Memory B cell (primary cell): ENCODE measurements at places on chromosomes 6 and 20.

DNA sequence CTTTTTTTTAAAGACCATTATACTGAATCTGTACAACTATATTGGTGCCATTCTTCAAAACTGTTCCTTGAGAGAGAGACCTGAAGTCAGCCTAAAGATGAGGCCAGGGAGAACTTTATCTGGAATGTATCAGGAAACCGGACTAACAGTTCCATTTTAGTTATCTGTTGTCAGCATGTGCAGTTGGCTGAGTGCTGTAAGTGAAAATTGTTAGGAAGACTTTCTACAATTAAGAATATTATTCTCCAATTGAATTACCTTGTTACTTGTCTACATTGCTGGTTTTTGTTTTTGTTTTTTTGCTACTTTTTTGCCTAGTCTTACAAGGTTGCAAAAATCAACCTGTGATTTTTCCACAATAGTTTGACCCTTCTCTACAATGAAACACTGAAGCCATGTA lies 7.5 kb downstream of the CEP57L1 start:
- DNase-seq: no peak

GRCh38 chr20:6940048-6940447 lies 172.6 kb downstream of the BMP2 start:
- no peak for DNase-seq

- no peak for DNase-seq
Measured at GRCh38 chr6:42177514-42178364, 4.6 kb downstream of the GUCA1A start.

DNA sequence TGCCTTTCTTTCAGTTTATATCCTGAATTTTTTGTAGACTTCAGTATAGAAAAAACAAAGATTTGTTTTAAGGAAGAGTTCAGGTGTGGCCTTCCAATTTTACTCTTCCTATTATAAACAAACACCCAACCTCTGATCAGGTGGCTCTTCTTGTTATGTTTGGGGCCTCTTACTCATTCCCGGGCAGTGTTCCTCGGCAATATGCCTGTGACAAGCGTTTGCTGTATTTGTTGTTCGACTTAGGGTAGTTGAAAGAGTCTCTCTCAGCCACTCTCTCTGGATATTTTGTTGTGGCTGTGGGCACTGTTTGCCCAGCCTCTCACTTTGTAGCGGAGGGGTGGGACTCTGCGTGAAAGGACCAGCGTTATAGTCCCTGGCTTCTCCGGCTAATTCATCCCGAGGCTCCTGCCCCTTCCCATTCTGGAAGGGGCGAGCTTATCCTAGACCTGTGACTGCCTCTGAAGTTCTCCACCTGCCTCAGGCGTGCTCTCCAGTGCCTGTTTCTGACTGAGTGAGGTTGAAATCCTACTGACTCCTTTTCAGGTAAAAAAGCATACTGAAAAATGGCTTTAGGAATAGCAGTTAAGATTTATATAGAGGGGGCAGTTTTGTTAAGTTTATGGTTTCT lies 97.4 kb downstream of the PLCB4 start:
- DNase-seq: no peak

DNA sequence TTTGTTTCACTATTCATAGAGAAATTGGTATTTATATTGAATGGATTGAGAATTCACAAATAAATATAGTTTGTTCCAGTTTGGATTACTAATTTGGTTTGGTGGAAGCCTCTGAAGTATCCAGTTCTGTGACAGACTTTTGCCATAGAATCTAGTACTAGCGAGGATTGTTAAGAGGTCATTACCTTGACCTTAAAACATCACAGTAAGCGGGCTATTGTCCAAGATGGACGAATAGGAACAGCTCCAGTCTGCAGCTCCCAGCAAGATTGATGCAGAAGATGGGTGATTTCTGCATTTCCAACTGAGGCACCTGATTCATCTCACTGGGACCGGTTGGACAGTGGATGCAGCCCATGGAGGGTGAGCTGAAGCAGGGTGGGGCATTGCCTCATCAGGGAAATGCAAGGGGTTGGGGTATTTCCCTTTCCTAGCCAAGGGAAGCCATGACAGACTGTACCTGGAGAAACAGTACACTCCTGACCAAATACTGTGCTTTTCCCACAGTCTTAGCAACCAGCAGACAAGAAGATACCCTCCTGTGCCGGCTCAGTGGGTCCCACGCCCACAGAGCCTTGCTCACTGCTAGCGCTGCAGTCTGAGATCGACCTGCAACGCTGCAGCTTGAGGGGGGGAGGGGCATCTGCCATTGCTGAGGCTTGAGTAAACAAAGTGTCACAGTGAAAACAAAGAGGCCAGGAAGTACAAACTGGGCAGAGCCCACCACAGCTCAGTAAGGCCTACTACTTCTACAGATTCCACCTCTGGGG lies 66.4 kb upstream of the NEDD9 start:
- no peak for DNase-seq

DNA sequence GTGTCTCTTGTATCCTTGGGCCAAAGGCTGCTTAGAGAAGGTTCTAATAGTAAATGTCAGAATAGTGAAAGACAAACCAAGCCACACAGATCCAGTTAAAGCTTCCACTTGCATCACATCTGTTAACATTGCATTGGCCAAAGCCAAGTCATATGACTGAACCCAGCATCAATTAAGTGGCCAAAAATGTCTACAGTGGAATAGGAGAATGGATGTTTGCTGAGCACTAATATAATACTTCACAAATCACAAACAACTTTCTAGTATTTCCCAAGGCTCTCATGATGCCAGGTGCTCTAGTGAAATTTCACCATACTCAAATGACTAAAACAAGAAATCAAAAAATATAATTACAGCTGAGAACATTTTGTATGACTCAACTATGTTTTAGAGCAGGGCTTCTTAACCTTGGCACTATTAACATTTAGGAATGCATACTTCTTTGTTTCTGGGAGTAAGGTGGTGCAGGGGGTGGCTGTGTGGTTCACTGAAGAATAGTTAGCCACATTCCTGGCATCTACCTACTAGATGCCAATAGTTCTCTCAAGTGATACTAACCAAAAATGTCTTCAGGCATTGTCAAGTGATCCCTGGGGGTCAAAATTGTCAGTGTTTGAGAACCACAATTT lies 148.0 kb upstream of the SPTLC3 start:
- no peak for DNase-seq

DNA sequence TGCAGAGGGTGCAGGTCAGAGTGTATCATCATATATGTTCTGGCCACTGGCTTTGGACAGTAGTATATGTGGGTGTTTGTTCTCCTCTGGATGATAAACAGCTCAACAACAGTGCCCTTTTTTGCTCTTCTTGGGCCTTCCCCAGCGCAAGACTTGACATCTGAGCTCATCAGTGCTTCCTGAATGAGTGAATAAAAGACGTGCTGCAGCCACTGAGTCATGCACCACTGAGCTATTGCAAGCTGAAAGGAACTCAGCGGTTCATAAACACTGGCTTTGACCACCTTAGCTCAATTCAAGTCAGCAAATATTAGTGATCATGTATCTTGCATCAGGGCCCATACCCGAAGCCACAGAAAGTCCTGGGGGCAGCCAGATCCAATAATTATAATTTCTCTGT lies 105.3 kb upstream of the KCNG1 start:
- DNase-seq: no peak

DNA sequence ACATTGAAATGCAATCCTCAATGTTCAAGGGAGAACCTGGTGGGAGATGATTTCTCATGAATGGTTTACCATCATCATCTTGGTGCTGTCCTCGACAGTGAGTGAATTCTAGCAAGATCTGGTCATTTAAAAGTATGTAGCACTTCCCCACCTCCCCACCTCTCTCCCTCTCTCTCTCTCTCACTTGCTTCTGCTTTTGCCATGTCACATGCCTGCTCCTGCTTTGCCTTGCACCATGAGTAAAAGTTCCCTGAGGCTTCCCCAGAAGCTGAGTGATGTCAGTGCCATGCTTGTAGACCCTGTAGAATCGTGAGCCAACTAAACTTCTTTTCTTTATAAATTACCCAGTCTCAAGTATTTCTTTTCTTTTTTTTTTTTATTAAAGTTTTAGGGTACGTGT lies 60.5 kb downstream of the DST start:
- no peak for DNase-seq

DNA sequence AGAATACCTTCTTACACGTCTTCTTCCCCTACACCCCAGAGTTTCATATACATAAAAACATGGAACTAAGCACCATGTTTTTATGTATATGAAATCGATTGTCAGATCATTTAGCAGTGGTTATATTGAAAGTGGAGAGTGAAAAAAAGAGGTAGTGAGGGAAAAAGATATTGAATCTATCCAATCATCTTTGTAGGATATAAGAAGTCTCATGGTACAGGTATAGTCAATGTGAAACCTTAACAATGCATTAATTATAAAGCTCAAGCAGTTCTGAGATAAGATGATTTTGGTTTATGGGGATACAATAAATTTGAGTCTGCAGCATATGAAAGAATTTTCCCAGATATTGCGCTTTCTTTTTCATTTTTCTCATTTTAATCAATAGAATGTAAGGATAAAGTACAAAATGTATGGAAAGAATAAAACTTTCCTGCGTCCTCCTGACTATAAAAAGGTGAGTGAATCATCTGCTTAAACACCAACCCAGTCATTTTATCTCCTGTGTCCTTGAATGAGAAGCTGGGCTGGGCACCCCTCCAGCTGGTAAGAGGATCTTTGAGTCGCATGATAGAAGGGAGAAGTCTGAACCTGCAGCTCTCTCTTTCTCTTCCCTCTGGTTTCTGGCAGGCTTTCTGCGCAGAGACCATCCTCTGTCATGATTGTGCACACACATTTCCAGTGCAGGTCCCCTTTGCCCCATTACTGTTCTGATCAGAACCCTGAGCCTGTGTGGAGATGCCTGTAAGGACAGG lies 28.1 kb upstream of the AKIRIN2 start:
- DNase-seq: no peak

DNA sequence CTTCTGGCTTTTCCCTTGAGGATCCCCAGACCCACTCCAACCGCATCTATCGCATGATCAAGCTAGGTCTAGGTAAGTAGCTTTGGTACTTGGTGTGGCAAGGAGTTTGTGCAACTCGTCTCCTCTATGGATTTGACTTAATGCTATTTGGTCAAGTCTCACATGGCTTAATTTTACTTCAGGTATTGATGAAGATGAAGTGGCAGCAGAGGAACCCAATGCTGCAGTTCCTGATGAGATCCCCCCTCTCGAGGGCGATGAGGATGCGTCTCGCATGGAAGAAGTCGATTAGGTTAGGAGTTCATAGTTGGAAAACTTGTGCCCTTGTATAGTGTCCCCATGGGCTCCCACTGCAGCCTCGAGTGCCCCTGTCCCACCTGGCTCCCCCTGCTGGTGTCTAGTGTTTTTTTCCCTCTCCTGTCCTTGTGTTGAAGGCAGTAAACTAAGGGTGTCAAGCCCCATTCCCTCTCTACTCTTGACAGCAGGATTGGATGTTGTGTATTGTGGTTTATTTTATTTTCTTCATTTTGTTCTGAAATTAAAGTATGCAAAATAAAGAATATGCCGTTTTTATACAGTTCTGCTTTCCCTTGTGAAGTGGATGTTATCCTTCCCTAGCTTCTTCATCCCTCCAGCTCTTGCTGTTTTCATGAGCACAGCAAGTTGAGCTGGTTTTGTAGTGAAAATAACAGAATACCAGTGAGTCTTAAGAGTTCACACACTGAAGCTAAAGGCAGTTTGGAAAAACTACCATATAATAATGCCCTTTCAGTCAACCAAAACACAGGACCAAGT lies 3.8 kb downstream of the SLC35B2 start:
- no peak for DNase-seq

DNA sequence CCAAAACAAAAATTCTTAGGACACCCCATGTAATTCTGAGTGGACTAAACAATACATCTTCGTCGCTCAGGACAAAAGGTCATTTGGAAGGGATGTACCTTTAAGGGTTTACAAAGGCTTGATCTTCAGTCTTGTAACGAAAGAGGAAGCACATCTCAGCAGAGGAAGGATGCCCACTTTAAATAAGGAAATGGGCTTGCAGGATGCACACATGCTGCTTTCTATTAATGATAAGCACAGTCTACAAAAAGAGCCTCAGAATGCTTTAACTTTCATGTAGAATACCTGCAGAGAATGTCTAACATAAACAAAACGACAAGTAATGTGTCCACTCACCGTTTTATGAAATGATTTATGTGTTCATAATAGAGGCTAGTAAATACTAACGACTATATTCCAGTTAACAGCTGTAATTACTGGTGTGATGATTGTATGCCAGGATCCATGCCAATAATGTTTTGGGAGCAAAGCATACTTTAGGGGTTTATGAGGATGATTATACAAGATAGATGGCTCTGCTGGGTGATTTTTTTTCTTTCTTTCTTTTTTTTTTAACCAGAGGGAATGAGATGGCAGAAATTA lies 216.9 kb downstream of the GMDS start:
- peak; percentile 17 for DNase-seq

DNA sequence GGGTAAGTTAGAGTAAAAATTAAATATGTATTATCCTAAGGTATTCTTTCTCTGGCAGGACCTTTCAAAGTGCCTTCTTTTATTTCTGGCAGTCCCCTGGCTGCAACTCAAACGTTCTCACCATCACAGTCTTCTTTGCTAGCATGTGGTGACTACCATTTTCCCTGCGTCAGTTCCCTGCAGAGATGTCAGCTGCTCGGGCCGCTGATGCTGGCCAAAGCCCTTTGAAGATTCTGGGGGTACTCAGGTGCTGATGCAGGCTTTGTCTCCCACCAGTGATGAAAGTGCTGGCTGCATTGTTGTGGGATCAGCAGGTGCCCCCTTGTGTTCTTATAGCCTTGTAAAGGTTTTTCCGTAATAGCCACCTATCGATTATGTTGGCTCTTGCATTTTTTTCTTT lies 140.1 kb downstream of the BTBD3 start:
- no peak for DNase-seq

- no peak for DNase-seq
Measured at GRCh38 chr6:74091136-74091793, 395.3 kb downstream of the CD109 start.

- DNase-seq: no peak
Measured at GRCh38 chr20:18188434-18188833, 50.8 kb downstream of the KAT14 start.

DNA sequence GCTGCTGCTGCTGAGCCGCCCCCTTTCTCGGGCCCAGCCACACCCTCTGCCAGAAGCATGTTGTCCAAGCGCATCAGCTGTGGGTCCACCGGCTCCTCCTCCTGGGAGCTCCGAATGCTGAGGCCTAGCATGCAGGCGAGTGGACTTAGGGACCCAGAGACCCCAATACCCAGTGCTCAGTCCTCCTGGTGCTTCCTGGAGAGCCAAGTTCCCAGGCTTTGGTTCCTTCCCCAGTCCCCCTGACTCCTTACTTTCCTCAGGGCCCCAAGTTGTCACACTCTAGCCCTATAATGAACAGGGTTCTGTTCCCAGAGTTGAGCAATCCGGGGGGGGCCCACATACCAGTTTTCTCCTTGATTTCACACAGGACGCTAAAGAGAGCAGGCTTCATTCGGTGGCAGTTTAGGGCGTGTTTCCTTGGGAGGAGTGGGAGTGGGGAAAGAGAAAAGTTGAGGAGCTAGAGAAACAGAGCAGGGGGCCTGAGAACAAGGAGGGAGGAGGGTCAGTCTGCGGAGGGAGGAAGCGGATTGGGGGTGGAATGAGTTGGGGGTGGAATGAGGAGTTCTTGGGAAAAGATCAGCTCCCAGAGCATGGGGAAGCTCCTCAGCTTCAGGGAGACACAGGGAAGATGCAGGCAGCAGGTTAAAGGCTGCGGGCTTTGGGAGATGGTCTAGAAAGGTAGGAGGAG lies 1.5 kb downstream of the PBX2 start:
- DNase-seq: no peak

- no peak for DNase-seq
Measured at GRCh38 chr6:168274037-168274952, 45.3 kb downstream of the DACT2 start.

GRCh38 chr20:58702161-58702510 lies 9.5 kb downstream of the NPEPL1 start:
- DNase-seq: no peak

GRCh38 chr20:63471002-63471716 lies 1.3 kb downstream of the KCNQ2 start:
- DNase-seq: no peak
